ENCODE measurements at places on chromosomes 6 and 20.

DNA sequence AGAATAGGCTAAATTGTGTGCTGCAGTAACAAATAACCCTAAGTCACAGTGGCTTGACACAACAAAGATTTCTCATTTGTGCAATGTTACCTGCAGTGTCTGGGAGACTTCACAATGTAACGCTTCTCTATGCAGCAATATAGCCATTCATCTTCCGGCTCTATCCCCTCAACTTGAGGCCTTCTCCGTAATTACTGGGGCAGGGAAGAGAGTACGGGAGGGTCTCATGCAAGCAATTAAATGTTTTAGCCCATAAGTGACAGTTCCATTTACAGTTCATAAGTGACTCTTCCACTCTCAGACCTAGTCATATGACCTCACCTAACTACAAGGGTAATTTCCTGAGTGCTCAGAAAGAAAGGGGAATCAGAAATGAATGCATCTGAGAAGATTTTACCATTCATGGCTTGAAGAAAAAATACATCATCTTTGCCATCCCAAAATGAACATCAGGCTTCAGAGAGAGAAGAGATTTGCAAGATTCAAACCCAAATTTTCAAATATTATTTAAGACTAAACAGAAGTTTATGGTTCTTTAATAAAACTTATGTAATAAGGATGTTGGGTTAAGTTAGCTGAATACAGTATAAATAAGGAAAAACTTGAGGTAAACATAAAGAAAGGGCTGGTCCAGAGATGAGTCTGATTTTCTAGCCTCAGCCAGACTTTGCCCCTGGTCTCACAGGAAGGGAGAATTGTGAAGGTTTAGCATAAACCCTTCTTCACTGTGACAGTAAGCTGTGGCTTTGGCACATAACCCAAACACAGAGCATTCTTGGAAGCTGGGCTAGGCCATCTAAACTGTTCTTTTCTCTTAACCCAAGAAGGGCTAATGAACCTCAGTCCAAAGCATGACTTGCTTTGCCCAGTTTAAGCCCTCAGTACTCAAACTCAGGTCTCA lies 13.3 kb downstream of the GPR6 start:
- DNase-seq = no peak

- no peak for DNase-seq
Observed at GRCh38 chr6:137914530-137915193, 47.6 kb downstream of the TNFAIP3 start.

GRCh38 chr6:143510991-143511891 lies at the start of gene FUCA2:
TSS of gene FUCA2 (minus strand) at chr6:143511720. CDS start at chr6:143511634, 86 bp downstream.
- DNase-seq = peak; percentile 68

DNA sequence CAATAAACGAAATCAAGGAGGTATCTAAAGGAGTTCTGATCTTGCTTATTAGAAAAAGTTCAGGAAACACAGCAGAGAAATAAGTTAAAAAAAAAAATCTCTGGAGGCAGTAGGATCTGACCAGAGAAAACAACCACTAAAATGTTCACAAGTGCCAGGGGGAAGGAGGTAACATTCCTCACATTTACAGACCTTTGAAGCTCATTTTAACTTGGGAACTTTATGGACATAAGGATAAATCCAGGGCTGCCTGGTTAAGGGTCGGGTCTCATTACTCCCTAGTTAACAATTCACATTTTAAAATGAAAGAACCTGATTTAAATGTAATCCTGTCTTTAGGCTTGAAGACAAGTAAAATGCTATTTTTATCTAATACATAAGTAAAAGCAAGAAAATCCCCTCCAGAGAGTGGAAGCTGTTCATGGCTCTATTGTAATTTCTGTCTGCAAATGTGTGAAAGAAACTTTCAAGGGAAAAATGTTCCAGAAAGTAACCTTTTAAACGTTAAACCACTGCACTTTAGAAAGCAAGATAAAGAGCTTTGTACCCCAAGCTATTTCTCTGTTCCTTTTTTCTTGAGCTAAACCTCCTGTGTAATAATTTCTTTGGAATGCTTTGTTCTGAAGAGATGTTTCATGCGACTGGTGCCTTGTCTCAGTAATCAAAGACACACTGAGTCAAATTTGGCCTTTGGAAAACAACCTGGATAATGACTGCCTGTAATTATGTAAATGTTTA lies 38.2 kb downstream of the MYLIP start:
- no peak for DNase-seq

DNA sequence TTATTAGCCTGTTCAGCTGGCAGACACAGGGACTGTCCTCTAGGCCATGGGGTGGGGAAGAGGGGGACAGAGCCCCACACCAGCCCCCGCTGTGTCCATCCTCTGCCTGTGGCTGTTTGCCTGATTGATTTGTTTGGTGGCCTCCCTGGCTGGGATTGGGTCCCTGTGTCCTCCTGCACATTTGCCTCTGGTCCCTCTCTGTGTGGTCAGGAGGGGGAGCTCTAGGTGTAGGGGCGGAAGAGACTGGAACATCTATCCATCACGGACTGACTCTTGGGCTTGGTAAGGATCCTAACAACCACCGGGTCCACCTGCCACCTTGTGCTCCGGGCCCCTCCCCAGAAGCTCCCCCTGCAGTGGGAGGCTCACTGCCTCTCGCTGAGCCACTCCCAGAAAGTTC lies 38.4 kb upstream of the CCDC167 start:
- no peak for DNase-seq

GRCh38 chr6:20946022-20946421 lies 411.8 kb downstream of the CDKAL1 start:
- no peak for DNase-seq
